ENCODE measurements at places on chromosomes 2 and 18.

DNA sequence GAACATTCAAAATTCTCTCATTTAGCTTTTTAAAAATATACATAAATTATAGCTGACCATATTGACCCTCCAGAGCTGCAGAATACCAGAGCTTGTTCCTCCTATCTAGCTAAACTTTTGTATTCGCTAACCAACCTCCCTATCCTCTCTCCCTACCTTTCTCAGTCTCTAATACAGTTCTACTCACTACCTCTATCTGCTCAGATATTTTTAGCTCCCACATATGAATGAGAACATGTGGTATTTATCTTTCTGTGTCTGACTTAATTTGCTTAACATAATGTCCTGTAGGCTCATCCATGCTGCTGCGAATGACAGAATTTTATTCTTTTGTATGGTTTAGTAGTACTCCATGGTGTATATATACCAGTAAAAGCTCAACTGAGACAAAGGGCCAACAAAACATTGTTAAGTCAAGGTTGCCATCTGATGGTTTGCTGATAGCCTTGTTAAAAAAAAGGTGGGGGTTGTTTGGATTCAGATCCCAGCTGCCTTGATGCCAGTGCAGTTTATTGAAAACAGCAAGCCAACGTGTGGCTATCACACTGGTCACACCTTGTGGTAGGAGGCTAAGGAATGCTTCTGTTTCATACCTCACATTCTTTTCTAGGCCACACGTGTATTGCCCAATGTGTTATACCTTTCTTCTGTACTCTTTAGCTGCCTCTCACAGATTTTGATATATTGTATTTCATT, 101.5 kb downstream of the VWA3B start:
- DNase-seq, result no peak

DNA sequence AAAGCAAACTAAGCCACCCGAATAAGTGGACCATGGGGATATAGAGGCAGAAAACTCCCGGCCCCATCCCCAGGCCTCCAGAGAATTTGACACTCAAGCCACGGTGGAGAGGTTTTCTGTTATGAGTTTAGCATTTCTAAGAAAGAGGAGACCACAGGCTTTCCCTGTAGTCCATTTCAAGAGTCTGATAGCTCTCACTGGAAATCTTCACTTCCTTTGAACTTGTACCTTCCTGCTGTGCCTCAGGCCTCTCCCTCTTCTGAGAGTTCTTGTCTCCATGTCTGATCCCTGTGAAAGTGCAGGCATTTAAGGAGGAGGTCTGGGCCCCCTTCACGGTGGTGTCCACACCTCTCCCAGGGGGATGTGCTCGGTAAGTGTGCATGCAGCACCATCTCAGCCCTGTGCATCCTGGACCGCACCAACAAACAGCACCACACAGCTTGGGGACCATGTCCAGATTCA, 113.7 kb downstream of the BCL2 start:
- no peak for DNase-seq

DNA sequence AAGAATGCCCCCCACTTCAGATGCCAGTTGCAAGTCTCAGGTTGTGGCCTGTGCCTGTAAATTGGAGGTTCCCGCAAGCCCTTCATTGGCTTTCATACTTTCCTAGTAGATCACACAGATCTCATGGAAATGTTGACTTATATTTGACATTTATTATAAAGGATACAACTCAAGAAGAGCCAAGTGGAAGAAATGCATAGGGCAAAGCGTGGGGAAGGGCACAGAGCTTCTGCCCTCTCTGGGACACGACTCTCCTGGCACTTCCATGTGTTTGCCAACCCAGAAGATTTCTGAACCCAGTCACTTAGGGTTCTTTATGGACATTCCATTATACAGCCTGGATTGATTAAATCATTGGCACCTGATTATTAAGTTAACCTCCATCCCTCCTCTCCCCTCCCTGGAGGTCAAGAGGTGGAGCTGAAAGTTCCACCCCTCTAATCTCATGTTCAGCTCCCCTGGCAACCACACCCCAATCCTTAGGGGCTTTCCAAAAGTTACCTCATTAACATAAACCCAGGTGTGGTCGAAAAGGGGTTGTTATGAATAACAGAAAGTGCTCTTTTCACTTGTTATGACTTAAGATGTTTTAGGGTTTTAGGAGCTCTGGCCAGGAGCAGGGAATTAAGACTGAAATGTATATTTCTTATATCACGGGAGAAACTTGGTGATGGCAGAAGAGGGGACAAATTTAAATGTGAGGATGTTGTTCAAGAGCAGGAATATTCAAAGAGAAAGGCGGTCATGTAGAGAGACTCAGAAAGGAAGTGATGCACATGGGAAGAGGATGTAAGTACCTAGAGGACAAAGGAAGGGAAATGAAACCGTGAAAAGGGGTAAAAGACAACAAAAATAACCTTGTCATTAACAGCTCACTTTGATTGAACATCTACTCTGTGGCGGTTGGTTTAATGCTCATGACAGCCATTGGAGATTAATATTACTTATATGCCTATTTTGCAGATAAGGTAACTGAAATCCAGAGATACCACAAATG, 31.8 kb downstream of the SP100 start:
- no peak for DNase-seq

DNA sequence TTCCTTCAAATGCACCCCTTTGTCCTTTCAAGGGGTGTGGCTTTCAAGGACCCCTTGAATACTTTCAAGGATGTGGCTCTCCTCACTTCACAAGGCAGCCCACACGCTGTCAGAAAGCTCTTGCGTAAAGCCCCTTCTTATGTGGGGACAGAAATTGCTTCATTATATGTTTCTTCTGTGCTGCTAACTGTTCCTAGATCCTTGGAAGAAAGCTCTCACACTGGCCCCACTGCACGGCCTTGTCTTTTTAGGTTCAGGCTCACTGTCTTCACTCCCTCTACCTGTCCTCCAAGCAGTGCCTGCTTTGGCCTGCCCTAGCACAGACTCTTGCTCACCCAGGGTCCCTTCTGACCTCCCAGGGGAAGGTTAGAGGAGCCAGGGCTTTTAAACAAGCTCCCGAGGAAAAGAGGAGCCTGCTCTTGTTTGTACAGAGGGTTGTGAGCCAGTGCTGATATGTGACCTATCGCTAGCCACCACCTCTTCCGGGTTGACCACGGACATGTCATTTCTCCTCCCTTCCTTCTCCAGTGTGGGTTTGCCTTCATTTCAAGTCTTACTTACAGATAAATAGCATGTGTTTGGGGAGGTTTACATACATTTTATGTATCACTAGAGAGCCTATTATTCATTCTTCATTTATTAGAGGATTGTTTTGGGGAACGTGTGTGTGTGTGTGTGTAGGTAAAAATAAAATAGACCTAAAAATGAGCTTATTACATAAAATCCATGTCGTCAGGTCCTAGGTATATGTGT, 94.7 kb downstream of the RTN4 start:
- no peak for DNase-seq

DNA sequence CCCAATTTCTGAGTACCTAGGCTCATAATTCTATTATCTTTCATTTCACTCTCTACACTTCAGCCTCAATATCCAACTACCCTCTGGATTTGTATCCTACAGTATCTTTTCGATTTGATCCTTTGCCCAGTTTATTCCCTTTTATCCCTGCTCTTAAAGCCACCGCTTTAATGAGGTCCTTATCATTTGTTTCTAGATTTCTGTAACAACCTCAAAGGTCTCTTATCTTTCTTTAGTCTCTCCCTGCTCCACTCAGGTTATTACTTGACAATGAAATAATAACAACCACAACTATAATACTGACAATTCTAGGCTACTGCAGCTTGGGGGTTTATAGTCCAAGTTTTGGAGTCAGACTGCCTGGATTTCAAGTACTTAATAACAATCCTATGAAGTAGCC, 25.9 kb upstream of the ASNSD1 start:
- DNase-seq, result no peak

GRCh38 chr2:191728750-191729624, 51.1 kb downstream of the NABP1 start:
- DNase-seq, result no peak

GRCh38 chr2:126885751-126886210, 12.9 kb upstream of the TEX51 start:
- DNase-seq, result no peak

DNA sequence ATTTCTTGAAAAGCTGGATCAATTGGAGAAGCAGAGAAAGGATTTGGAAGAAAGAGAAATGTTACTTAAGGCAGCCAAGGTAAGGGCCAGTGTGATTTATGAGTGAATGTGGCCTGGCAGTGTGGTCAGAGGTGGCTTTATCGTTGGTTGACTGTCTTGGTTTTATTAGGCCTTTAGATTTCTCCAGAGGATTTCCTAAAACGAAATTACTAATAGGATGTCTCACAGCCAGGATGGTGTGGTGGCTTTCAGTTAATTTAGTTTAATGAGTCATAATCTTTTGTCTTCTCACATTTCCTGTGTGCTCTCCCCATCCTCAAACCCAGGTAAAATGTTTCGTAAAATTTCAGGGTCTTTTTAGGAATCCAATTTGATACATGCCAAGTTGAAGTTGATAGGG, 100.8 kb downstream of the TAF4B start:
- no peak for DNase-seq

GRCh38 chr2:11343650-11344341, 640 bp downstream of the ROCK2 start:
- DNase-seq, result peak; percentile 4

GRCh38 chr2:15748736-15749323, 157.2 kb downstream of the DDX1 start:
- DNase-seq, result no peak

- no peak for DNase-seq
Measured at GRCh38 chr2:8595811-8596600, 85.8 kb upstream of the ID2 start.

- no peak for DNase-seq
Measured at GRCh38 chr2:163713534-163714311, 22.1 kb downstream of the FIGN start.

GRCh38 chr2:223602972-223603371, 811 bp upstream of the SCG2 start:
- DNase-seq, result no peak

- no peak for DNase-seq
Measured at GRCh38 chr2:37349231-37349860, 4.9 kb downstream of the QPCT start.

- DNase-seq, result no peak
Measured at GRCh38 chr2:206323486-206323885, 49.0 kb downstream of the ZDBF2 start.

DNA sequence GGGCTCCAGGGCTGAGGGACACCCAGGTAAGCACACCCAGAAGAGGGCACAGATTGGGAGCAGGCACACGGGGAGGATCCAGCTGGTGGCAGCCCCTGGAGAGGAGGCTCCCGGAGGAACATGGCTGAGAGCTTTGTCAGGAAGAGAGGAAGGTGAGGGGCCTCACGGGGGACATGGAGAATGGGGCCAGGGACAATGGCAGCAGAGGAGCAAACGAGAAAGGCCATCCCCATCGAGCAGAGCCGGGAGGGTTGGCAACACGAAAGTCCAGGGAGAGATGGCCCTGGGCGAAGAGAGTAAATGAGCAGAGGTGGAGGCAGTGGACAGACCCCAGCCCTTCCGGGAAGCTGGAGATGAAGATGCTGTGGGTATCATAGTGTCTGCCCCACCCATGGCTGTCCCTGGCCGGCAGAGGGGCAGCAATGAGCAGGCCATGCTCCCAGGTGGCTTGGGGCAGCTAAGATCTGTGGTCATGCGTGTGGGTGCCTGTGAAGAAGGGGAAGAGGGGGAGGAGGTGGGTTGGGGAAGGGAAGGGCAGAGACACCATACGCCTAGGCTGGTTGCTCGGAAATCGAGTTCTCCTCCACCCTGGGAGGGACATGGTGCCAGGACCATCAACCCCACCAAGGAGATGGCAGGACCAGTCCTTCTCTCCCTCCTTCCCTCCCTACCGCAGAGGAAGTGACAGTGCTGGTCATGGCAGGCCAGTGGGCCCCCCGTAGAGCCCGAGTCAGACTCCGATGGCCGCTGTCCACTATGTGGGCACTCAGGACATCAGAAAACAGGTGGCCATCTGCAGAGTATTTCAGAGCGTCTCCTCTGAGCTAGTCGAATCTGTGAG, 191.7 kb downstream of the NDUFA10 start:
- no peak for DNase-seq

- peak; percentile 9 for DNase-seq
Measured at GRCh38 chr2:120958623-120959366, 223.1 kb downstream of the GLI2 start.

GRCh38 chr2:36671731-36672130, 24.8 kb upstream of the VIT start:
- no peak for DNase-seq

- DNase-seq, result no peak
Measured at GRCh38 chr2:100756704-100757103, 63.2 kb upstream of the NPAS2 start.

GRCh38 chr2:141856215-141856919, 274.4 kb downstream of the LRP1B start:
- DNase-seq, result no peak

DNA sequence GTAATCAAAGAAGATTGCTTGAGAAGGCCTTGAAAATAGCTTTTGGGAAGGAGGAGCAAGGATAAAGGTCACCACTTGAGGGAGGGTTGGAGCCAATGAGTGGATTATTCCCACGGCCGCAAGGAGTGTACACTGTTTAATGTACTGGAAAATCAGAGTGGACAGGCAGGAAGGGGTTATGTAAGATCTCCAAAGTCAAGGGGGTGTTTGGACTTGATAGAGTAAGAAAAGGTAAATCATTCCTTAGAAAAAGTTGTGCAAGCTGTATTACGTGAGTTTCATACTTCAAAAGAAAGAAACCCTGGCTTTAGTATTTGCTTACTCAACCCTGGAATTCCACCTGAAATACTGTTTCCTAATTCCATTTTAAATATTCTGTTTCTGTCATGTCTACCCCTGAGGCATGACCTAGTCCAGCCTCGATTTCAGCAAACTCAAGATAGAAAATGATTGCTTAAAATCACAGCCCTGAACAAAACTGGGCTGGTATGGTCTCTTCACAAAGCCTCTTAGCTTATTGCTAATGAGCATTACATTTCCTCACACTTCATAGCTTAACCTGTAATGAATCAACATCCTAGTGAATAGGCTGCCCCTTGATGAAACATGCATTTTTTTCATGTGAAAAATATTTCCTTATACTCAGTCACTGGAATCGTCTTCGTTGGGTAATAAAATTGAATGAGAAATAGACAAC, 1.1 kb downstream of the MREG start:
- DNase-seq, result no peak
